ENCODE measurements at places on chromosomes 7 and 10. TPM values are rescaled to one million over a fixed set of nuclear protein-coding genes. Genes with fewer than 3 reads are reported as not detected.

DNA sequence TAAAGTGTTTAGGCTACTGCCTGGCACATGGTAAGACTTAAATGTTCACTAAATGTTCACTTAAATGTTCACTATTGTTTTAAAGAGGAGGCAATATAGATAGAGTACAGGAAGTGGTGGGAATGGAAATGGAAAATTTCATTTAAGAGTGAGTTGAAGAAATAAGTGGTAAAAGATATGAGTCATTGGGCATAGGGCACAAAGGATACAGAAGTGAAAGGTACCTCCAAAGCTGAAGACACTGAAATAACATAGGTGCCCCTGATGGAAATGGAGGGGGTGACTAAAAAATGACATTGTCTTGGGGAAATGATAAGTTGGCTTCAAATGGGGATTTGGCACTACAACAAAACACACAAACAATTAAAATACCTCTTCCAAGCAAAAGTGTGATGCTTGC is 5.2 kb upstream of the FRA10AC1 start:
- DNase-seq, result no peak

DNA sequence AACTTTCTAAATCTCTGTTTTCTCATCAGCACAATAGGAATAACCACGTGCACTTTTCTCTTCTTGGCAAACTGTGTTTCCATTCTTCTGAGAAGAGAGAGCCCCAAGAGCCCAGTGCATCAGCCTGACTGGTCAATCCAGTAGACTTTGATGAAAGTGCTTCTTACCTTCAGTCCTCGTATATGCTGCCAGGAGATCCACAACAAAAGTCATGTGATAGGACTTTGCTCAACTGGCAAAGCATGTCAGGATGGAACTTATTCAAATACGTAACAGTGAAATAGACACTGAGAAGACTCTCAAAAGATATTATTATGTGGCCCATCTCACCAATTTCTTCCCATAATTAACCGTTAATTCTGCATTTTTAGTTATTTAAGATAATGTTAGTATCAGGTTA is 1031.5 kb upstream of the LRRTM3 start:
- no peak for DNase-seq

GRCh38 chr7:26843705-26844104 is 20.7 kb downstream of the SKAP2 start:
- DNase-seq, result no peak

- no peak for DNase-seq
Observed at GRCh38 chr10:28120795-28121194, 121.9 kb upstream of the ODAD2 start.

- no peak for DNase-seq
Observed at GRCh38 chr10:72322030-72322279, 32.8 kb downstream of the DNAJB12 start.

- no peak for DNase-seq
Observed at GRCh38 chr10:99459217-99459616, 28.8 kb upstream of the GOT1 start.

DNA sequence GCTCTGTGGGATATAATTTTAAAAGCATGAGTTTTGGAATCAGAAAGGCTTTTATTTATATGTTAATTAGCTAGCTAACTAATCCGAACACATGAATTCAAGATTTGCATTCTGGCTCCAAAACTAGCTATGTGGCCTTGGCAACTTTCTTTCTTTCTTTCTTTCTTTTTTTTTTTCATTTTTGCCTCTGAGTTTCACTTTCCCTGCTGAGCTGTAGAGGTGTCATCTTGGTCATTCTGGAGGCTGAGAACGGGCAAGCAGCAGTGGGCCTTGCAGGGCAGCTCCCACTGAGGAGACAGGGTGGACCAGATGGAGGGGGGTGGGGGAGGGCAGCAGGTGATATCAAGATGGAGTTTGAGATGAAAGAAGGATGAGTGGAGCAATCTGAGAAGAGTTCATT is 24.8 kb upstream of the SFMBT2 start:
- no peak for DNase-seq

GRCh38 chr7:41809529-41809939 is 106.6 kb upstream of the INHBA start:
- no peak for DNase-seq

DNA sequence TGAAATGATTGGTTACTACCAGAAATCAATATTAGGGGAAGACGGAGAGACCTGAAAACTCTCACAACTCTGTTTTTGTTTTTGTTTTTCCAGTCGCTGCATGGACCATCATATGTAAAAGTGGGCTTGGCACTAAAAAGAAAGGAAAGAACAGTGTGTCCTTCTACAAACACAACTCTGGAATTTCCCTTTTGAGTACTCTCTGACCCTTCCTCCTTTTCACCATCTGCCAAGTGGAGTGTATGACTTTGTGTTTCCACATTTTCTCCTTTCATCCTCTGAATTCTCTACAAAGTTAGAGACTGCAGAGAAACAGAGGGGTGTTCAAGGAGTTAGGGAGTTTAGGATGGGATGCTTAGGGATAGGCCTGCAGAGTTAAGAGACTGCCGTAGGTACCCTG is 92.0 kb downstream of the MDFIC start:
- no peak for DNase-seq

DNA sequence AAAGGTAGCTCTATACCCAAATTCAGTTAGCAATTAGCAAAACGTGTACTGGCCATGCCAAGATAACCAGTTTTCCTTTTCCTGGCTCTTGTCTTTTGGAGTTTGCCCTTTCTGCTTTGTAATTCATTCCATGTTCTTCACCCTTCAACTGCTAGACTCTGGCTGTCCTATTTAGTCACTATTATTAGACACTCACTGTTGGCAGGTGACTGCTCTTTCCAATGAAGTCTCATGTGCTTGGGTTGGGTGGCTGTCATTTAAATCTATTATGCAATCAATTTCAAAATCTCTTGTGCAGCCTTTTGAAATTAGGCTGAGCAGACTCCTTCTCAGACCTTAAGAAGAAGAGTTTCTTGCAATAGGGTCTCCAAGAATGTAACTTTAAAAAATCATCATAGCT is 266.5 kb downstream of the GPR158 start:
- DNase-seq, result no peak

DNA sequence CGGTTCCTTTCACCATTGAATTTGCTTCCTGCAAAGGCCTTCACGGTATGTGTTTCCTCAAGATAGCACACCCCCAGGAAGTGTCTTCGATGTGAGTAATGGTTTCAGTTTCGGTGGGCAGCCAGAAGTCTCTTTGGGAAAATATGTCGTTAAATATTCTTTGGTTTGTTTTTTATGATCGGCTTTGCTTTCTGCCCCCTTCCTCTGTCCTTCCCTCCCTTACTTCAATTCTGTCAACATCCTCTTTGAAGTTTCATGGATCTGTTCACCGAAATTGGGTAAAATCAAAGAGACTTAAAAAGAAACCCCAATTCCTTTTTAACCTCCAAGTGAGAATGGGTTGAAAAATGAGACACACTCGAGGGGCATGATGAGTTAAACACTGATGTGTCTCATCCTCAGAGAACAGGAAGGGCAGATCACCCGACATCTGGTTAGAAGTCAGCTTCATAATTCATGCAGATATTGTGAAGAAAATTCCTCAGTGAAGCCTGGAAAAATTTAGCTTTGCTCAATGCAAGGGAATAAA is 170.8 kb upstream of the HABP2 start:
- DNase-seq, result no peak

- DNase-seq, result no peak
Observed at GRCh38 chr10:15309221-15309620, 61.9 kb downstream of the FAM171A1 start.

- DNase-seq, result peak; percentile 45
Observed at GRCh38 chr10:50625649-50626132, 1.9 kb upstream of the SGMS1 start.

GRCh38 chr7:140358024-140358411 is 40.3 kb downstream of the SLC37A3 start:
- no peak for DNase-seq

- DNase-seq, result no peak
Observed at GRCh38 chr10:129133856-129134255, 333.2 kb upstream of the MGMT start.

GRCh38 chr7:115106316-115106715 is 184.4 kb downstream of the MDFIC start:
- no peak for DNase-seq

DNA sequence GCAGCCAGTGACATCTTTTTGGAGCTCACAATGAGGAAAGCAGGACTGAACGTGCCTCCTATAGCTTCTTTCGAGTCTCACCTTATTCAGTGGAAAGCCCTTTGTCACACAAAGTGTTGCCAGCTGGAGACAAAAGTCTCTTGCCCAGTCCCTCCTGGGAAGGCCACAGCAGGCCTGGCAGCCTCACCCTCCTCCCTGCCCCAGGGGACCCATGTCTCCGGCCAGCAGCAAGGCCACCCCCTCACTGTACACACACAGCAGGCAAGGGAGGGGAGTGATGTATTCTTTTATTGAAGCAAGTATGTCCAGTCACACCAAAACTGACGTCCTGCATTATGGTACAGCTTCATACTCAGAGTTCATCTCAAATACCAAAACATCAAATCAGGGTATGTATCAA is 56.0 kb downstream of the CSGALNACT2 start:
- DNase-seq, result no peak

DNA sequence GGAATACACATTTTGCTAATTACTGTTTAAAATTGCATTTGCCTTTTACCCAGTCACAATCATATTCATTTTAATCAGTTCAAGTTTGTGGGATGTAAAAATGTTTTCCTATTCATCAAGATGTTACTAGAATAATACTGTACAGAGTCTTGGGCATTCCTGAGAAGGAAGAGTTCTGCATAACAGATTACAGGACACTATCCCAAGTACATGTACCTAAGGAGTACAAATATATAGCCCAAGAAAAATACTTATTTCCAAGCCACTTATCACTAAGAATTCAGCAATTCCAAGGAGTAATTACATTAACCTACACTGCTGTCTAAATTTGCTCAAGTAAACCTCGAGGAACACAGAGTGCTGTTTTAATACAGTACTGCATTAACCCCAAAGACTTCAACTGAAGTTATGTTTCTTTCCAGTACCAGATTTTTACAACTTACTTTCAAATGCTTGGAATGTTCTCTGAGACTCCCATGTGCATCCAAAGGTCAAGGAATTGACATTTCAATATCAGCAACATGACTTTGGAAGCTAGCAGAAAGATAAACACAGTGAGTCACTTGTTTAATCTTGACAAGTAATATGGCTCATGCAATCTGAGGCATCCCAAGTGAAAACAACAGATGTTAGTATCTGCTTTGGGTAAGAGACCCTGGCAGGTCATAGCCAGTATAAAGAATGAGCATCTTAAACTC is 125.4 kb upstream of the BET1 start:
- no peak for DNase-seq

GRCh38 chr7:22216832-22217475 is 140.0 kb downstream of the RAPGEF5 start:
- no peak for DNase-seq

DNA sequence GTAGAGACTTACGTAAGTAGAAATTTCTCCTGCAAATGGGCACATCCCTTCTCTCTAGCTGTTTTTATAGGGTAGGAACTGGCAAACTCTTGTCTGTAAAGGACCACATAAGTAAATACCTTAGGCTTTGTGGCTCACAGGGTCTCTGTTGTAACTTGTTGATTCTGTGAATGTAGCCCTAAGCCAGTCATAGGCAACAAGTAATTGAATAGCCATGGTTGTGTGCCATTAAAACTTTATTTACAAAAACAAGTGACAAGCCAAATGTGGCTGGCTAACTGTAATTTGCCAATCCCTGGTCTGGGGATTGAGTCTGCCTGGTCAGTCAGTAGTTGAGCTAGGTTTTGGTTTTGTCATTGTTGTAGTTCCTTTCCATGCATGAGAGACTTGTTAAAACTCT is 5.3 kb upstream of the KLF6 start:
- DNase-seq, result no peak

The GPC2 gene
- 75.0 TPM for total RNA-seq

The RPEL1 gene
- total RNA-seq, result not detected

The CRTAC1 gene
- total RNA-seq, result 7.3 TPM

The RARRES2 gene
- total RNA-seq, result 6.9 TPM

The CRYGN gene
- total RNA-seq, result under 0.01 TPM

The INSYN2A gene
- 15.9 TPM for total RNA-seq

The MMD2 gene
- 2.4 TPM for total RNA-seq

Data from frontal cortex (tissue), 4 donors.